ENCODE measurements at places on chromosomes 3 and 15.
A peak's percentile ranks its signal among the peaks of the same experiment; 100 is the strongest.

- DNase-seq = no peak
These were observed 36.0 kb downstream of the THBS1 start for GRCh38 chr15:39616731-39617455.

DNA sequence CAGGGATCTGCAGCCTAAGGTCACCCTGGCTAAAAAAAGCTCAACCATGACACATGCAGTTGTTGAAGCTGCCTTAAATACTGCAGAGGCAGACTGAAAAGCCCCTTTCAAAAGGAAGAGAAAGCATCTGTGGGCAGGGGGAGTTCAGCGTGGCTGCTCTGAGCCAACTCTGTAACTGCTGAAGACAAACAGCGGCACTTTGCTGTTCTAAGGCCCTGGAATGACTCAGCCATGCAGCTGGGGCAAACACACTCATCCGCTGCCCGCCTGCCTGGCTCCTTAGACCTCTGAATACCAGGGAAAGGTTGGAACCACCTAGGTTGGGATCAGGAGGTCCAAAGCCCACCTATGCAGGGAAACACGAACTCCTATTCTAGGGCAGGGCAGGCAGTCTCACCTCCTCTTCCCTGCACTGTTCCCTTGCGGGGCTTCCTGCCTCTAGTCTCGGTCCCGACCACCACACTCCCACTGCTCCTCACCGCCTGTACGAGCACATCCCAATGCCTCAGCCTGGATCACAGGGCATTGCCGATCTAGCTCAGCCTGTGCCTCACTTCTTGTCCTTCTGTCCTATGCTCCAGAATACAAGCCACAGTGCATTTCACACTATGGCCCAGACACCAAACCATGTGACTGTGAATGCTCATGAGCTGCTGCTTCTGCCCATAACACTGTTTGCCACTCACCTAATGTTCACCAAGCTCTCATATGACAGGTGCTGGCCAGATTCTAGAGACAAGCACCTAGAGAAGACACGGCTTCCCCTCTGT is 6.6 kb upstream of the MUSTN1 start:
- no peak for DNase-seq

DNA sequence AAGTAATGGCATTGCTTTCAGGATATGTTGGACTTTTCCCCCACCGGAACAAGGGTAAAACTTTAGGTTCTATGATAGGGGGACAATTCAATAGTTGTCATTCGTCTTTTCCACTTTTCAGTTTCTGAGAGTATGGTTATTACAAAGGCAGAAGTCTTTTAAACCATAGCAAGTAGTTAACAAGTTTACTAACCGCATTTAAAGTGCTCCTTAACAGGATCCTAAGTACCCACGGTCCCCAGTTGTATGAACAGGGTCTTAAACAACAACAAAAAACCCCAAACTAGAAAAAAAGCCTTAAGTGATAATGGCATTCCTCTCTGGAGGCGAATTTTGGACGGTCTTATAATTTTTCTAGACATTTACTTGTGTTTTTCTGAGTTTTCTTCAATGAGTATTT is 831 bp downstream of the IFT57 start:
- no peak for DNase-seq

DNA sequence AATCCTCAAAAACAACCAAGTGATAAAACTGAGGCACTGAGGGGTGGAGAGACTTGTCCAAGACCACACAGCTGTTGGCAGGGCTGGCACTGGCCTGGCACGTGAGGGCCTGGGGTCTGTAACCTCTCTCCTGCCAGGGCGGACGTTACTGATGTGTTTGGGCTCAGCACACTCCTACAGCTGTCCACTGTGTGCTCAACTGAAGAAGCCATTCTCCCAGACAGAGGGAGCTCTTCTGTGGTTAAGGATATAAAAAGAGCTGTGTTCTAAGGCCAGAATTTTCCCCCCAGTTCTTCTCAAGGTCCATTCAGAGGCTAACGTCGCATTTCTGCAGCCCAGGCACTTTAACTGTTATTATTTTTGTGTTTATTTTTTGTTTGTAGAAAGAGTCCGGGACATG is 429.0 kb upstream of the ATP11B start:
- no peak for DNase-seq

- no peak for DNase-seq
These were observed 1.1 kb downstream of the MCF2L2 start for GRCh38 chr3:183427196-183427875.

DNA sequence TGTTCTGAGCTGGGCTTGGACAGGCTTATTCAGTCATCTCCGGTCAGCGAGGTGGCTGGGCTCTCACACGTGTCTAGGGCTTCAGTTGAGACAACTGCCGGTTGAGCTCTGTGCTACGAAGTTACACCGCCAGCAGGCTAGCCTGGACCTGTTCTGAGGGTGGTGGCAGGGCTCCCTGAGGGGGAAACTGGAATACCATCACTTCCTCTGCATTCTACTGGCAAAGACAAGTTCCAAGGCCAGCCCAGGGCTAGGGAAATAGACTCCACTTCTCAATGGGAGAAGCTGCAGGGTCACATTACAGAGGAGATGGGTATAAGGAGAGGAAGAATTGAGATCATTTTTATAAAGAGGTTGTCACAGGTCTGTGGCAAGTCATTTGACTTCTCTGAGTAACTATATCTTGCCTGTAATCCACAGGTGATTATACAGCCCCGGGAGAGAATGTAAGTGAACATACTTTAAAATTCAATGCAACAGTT is 106.8 kb upstream of the IL12A start:
- peak; percentile 27 for DNase-seq

GRCh38 chr3:176578316-176578715 is 619.0 kb downstream of the TBL1XR1 start:
- DNase-seq = no peak

DNA sequence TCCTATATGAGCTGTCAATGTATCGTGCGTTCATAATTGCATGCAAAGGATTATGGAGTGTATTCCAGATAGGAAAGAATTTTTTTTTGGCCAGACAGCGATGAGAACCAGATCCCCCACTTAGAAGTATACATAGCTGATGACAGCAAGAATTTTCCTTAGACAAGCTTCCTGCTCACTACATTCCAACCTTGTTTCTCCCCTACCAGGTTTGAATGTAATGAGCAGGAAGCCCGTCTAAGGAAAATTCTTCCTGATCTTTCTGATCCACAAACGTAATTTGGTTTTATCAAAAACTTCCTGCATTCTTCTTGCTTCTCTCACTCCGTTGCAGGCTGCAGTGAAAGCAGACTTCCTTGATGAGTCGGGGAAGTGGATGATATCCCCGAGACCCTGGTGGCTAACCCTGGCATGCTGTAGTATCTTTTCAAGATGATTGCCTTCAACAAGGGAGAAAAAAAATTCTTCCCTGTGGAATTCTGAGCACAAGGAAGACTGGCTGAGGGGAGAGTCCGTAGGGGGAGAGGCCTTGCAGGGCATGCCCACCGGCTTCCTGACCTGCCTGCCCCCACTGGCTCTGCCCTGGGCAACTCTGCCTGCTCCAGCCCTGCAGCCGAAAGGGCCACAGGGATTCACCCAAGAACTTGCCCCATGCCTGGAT is 243.1 kb downstream of the TLE3 start:
- DNase-seq = no peak

GRCh38 chr3:42314411-42314810 is 48.4 kb upstream of the CCK start:
- no peak for DNase-seq

- no peak for DNase-seq
These were observed 29.8 kb downstream of the SPICE1 start for GRCh38 chr3:113485161-113485609.

DNA sequence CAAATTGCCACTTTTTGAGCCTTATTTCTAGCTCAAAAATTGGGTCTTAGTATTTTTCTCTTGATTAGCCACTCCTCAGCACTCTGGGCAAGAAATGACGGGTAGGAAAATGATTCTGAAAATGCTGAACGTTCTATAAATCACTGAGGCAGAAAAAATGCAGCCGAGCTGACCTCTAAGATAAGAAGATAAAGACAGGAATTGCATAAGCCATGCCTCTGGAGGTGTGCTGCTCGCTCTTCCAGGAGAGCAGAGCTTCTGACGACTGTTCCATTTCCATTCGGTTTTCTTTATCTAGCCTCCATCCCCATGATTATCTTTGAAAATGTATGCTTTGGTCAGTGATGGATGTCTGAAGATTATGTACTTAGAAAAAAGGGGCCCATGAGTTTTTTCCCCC is 558.8 kb upstream of the ADAMTS9 start:
- DNase-seq = no peak

GRCh38 chr3:116886202-116886893 is 176.8 kb downstream of the TUSC7 start:
- no peak for DNase-seq

DNA sequence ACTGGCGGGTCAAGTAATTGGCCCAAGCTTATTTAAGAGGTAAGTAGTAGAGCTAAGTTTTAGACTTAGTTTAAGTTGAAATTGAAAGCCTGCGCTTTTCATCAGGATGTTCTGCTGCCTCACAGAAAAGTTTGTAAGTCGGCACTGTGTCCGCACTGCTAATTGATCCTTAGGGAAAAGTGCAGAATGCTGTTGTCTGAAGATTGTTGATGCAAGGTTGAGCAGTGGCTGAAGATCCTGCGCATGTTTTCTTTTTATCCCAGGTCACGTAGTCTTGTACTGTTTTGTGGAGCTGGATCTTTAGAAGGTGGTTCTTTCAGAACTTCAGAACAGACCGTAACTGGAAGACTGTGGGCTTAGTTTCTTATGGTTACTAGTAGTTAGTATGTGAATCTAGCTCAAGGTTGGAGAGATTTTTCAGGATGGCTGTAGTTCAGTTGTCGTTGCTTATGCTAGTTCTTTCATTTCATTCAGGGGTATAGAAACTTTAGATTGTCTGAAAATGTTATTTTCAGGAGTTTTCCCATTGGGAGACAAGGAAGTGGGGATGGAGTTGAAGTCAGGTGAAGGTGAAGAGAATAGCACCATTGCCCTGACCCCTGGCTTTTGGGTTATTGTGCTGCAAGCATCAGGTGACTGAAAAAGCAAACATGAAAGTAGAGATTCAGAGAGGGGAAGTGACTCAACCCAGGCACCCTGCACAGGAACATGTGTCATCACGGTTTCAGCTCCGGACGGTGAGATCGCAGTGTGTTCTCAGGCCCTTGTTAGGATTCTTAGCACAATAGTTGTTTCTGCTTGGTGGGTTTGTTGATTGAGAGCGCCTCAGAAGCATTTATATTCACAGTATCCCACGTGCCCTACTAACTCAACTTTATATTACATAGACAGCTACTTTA is 32.8 kb downstream of the AKAP13 start:
- peak; percentile 50 for DNase-seq

DNA sequence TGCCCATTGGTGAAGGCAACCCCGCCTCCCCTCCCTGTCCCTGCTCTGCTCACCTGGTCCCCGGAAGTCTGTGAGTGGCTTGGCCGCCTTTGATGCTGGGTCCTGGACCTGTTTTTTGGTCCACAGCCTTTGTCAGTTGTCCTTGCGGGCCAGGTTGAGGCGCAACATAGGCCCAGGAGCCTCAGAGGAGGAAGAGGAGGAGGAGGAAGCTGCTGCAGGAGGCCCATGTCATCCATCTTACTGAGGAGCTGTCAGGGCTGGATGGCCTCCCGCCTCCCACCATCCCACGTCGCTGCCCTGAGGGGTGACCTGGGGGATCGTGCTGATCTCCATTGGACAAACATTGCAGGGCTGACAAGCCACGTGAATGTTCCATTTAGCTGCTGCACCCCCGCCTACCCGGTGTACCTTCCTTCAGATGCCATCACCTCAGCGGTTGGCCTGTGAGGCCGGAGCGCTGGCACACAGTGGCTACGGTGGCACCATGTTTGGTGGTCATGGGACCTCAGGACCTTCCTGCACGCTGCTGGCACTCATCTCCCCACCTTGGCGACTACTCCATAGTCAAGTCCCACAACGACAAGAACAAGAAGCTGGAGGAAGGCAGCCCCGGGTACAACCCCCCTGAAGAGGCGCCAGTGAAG is 106.3 kb downstream of the SMAD6 start:
- no peak for DNase-seq

GRCh38 chr15:95494971-95495541 is 835.4 kb upstream of the NR2F2 start:
- DNase-seq = no peak

- no peak for DNase-seq
These were observed 71.1 kb downstream of the MGLL start for GRCh38 chr3:127751163-127751621.

DNA sequence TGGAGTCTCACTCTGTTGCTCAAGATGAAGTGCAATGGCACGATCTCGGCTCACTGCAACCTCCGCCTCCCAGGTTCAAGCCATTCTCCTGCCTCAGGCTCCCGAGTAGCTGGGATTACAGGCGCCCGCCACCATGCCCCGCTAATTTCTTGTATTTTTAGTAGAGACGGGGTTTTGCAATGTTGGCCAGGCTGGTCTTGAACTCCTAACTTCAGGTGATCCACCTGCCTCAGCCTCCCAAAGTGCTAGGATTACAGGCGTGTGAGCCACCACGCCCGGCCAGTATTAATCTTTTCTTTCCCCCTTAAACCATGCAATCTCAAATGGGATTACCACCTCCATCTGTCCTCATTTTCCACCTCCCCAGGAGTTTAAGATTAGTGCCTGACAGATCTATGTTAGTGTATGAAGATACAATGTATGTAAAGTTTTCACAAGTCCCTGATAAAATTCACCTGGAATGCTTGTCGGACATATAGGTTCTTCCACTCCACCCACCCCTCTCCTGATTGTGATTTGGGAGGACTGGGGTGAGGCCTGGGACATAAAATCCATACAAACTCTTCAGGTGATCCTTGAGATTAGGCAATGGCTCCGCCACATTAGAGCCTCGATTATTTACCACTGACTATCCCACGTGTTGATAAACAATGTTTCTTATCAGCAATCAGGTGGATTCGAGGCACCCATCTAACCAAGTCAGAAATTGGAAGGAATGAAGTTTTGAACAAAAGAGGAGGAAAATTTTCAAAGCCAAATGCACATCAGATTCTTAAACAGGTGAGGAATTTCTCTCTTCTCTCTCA is 1.2 kb downstream of the PARL start:
- no peak for DNase-seq

DNA sequence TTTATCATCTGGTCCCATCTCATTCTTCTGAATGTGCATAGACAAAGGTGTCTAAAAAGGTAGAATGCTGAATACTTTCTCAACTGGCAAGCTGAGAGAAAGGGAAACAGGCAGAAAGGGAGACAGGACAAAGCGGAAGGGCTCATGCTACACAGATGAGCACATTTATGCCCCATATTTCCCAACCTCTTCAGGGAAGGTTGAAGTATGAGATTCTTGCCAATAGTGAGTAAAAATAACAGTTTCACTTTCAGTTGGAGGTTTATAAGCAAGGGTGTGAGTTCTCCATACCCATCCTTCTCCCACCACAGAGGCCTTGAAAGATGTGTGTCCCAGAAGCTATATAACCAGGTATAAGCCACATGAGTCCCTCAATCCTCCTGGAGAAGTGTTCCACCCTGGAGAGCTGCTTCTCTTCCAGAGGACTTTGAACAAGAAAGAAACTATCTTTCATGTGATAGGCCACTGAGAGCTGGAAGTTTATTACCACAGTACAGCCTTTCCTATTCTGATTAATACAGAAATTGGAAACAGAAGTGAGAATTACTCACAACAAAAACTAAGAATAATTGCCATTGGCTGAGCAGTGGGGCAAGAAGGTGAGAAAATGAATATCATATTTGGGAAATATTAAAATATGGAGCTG is 709.4 kb upstream of the NR2F2 start:
- no peak for DNase-seq

GRCh38 chr15:38176155-38176554 is 76.5 kb upstream of the SPRED1 start:
- DNase-seq = no peak
